ENCODE measurements at places on chromosomes 6 and 20.

GRCh38 chr20:45211569-45212474, 5.0 kb downstream of the SEMG1 start:
- no peak for DNase-seq

DNA sequence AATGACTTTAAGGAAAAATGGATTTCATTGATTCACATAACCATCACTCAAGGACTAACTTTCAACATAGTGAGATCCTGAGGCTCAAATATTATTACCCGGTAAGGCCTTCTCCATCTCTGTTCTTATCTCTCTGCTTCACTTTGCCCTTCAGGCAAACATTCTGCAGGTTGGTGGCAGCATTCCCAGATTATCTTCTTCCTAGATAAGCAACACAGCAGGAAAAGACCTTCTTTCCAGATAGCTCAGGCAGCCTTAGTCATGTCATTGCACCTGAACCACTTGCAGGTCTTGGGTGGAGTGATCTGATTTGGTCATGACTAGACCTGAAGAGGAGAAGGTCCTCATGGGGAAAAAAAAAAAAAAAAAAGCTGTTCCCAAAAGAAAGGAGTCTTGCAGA, 5.3 kb upstream of the HIVEP2 start:
- no peak for DNase-seq

DNA sequence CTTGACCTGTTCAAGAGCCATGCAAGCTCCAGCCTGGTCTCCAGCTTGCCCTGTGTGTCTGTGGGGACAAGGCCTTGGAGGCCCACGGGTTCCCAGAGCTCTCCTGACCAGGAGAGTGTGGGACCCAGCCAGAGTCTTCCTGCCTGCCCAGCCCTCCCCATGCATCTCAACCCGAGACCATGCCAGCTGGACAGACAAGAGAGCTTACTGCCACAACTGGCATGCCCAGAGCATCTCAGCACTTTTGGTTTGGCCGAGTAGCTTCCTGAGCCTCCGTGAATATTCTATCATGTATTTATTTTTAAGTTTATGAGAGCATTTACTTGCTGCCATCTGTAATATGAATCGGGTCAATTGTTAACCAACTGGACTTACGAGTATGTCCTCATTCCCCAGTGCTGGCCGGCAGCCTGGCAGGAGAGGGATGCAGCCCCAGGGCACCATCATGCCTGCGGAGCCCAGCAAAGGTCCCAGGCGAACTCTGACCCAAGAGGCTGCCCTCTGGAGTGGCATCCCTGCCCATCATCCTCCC, 14.9 kb downstream of the IP6K3 start:
- DNase-seq, result no peak

DNA sequence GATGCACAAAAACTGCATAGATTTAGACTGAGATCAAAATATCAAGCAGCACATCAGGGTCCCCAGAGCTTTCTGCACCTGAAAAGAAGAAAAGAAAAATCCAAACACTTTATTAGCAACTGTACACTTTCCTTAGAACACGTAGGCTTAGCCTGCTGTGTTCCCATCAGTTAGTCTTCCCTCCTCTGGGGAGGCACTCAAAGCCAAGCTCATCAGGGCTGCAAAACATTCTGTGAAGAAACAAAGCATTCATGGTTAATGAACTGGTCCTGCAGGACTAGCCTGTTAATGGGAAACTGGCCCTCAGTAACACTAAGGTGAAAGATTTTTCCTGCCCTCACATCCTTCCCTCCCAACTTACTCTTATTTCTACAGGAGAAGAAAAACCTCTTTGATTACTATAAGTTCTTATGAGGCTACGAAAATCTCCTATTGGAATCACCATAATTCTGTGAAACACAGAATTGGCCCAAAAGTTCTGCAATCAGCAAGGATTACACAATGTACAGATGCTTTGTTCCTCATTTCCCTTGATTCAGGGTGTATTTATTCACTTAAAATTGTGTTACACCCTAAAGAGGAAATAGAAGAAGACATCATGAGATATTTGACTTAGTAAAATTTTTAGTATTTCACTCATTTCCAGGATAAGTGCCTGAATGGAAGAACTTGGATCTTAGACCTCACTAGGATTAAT, 901.0 kb upstream of the MAP3K7 start:
- DNase-seq, result no peak

- DNase-seq, result no peak
Observed at GRCh38 chr6:108766886-108767285, 81.3 kb upstream of the ARMC2 start.

DNA sequence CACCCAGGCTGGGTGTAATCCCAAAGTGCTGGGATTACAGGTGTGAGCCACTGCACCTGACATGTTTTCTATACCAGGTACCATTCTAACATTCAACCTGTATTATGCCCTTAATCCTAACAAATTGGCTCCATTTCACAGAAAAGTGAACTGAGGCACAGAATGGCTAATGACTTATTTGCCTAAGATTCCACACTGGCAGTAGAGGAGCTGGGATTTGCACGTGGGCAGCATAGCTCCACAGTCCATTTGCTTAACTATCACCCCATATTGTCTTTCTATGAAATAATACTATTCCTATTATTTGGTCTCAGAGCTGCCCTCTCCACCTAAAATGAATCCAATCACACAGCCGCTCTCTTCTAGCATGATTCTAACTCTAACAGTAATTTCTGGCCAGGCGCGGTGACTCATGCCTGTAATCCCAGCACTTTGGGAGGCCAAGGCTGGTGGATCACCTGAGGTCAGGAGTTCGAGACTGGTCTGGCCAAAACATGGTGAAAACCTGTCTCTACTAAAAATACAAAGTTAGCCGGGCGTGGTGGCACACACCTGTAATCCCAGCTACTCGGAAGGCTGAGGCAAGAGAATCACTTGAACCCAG, 23.3 kb upstream of the MYMX start:
- no peak for DNase-seq
